ENCODE measurements at places on chromosomes 5 and 9.

DNA sequence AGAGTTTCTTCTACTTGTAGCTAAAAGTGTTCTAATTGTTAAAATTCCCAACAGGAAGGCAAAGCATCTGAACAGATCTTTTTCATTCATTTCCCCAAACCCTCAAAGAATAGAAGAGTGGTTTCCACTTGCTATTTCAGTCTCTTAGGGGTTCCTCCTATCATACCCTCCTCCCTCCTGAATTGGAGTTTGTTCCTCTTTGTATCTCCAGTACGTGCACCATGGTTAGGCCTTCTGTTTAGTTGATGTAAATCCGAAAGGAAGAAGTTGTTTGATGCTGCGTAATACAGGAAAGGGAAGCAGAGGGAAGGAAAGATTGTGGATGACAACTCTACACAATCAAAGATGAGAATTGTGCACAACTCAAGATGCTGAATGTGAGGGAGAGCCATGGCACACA is 303.6 kb downstream of the PIK3R1 start:
- DNase-seq = no peak

- DNase-seq = no peak
These were observed 44.4 kb upstream of the APC start for GRCh38 chr5:112693301-112693700.

DNA sequence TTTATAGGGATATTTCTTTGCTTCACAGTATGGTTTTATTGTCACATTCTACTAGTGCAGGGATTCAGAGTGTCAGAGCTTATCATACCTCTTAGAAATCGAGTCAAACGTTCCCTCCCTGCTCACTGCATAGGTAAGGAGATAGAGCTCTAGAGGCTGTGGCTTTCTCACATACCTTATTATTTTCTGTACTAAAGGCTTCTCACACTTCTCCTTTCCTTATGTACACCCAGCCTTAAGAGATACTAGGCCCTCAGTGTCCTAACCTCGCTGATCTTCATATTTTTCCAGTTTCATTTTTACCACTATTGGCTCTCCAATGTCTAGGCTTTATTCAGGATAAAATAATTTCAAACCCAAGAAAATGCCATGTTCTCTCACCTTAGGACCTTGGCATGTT is 297.3 kb upstream of the RIOK2 start:
- no peak for DNase-seq

DNA sequence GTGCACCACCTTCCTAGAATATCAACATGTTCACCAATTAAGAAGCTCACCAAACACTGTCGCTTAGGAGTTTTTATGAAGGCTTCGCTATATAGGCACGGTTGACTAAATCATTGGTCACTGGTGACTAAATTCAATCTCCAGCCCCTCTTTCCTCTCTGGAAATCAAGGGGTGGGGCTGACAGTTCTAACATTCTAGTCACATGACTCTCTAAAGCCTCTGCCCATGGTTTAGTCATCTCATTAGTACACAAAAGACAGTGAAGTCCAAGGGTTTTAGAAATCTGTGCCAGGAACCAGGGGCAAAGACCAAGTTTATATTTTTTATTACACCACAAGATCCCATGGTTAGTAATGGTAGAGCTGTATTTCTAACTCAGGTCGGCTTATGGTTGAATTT is 243.2 kb downstream of the ELAVL2 start:
- DNase-seq = no peak

Data from activated T-cell treated with anti-CD3 and anti-CD28 coated beads, Interleukin-2, amount 50 U/mL, for 48 hours (primary cell).